ENCODE measurements at places on chromosomes 4 and X.

- DNase-seq = no peak
Measured at GRCh38 chrX:19190902-19191301, 68.6 kb upstream of the ADGRG2 start.

GRCh38 chr4:129328162-129328561 is 232.2 kb downstream of the C4orf33 start:
- DNase-seq = no peak

- no peak for DNase-seq
Measured at GRCh38 chr4:149952101-149952500, 126.1 kb upstream of the DCLK2 start.

GRCh38 chr4:137463377-137464003 is 68.8 kb downstream of the PCDH18 start:
- no peak for DNase-seq

DNA sequence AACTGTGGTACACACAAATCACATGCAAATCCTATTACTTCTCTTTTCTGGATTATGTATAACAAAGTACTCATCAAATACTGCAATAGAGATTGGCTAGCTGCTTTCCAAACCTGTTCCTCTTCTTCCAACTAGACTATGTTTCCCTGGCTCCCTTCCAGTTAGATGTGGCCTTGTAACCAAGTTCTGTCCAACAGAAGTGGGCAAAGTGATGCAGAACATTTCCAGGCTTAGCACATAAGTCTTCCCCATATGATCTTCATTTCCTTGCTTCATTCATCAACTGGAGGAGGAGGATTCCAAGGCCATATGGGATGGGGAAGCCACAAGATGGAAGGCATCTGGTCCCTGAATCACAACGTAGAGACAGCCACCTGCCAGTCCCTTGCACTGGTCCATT is 8.0 kb downstream of the SLC9A7 start:
- no peak for DNase-seq

DNA sequence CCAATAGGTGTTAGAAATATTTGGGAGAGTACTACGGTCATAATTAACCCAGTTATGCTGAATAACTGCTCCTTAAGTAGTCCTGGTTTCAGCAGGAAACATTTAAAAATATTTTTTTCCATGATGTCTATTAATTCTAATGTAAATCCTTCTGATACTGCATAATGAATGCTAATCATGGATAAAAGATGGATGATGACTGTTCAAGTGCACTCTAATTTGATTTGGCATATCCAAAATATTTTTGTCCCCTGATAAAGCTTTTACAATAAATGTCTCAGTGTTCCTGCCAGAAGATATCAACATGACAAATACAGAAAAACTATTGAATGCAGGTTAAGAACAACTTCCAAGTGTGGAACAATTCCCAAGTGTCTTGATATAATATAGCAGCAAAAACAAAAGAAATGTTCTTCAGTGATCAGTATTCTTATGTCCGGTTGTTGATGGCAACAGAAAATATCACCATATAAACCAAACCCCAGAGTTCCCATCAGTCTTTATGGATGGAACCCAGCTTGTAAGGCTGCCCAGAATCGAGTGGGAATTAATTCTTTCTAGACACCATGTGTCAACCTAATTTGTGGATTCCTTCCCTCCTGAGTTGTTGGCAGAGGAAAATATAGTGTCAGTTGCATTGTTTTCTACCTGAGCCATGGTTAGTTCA is 205.4 kb upstream of the GK2 start:
- DNase-seq = no peak

DNA sequence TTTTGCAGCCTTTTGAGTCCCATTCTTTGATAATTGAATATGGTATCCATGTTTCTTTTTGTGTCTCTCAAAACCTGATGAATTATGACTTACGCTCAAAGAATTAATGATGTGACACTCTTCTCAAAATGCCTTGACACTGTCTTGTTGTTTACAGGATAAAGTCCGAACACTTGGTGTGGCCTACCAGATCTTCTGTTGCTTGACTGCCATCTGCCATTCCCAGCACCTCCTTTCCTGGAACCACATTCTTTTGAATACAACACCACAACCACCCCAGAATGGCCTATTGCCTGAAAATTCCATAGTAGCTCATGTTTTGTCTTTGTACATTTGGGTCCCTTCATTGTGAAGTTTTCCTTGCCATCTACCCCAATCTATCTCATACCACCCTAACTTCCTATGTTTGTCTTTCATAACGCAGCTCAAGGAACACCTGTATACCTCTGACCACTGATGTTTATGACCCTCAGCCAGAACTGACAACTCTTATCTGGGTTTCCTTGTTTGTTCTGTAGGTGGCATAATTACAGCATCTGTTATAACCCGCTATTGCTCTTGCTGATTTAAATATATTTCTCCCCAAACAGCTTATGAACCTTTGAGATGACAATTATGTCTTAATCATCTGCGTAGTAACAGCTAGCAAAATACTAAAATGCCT is 991.3 kb downstream of the RAB28 start:
- DNase-seq = no peak

GRCh38 chr4:116881077-116881476 is 204.3 kb downstream of the TRAM1L1 start:
- no peak for DNase-seq

GRCh38 chr4:86928400-86929255 is 6.2 kb upstream of the AFF1 start:
- DNase-seq = no peak

GRCh38 chr4:17577665-17578481 is 875 bp downstream of the LAP3 start:
- DNase-seq = peak; percentile 47

All from HL-60 (cell line).